ENCODE measurements at places on chromosomes 2 and 18.
A peak's percentile ranks its signal among the peaks of the same experiment; 100 is the strongest.

GRCh38 chr2:165825041-165825440 lies 31.0 kb upstream of the GALNT3 start:
- DNase-seq, result no peak

- no peak for DNase-seq
Measured at GRCh38 chr18:47403317-47403716, 151.9 kb upstream of the SKOR2 start.

DNA sequence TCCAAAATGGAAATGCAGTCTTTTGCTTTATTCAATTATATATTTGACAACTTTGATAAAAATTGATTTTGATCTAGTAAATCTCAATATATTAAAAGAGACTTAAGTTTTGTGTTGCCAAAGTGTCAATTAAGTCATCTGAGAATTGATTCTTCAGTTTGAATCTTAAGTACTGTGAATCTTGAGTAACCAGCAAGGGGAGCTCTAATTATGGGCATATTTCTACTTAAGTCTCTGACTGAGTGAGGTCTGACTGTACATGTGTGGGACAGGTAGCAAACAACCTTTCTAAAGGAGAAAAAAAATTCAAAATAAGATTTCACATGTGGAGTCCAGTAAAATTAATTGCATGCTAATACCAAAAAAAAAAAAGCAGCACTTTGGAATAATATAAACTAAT lies 503.7 kb upstream of the SLC8A1 start:
- no peak for DNase-seq

DNA sequence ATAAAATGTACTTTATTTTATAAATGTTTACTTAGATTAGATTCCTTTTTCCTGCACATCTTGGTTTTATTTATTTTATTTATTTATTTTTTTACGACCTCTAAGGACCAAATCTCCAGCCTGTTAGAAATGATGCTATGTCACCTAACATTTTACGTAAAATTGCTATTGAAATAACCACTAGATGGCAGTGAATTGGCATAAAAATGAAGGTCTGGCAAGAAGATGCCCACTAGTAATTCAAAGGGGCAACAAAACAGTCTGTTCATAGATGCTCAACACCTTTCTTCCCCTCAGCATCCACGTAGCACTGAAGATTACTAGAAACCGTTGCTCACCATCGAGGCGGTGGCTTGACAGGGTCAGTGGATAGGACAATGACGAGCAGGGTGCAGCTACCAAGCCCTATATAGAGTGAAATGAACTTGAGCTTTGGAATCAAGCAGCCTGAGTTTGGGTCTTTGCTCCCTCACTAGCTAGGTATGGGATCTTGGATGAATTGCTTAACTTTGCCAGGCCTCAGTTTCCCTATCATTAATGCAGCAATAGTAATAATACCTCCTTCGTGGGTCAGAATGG lies 128.7 kb upstream of the L3MBTL4 start:
- DNase-seq, result no peak

GRCh38 chr2:219369447-219369861 lies 18.3 kb downstream of the DNPEP start:
- no peak for DNase-seq

- DNase-seq, result peak; percentile 43
Measured at GRCh38 chr18:23131693-23132319, 3.5 kb upstream of the CABLES1 start.

GRCh38 chr18:63317556-63317946 lies 2.0 kb downstream of the BCL2 start:
- no peak for DNase-seq

GRCh38 chr18:11199477-11199876 lies 50.1 kb upstream of the PIEZO2 start:
- DNase-seq, result no peak

GRCh38 chr2:99171377-99172140 lies 9.3 kb downstream of the MITD1 start:
- DNase-seq, result no peak

DNA sequence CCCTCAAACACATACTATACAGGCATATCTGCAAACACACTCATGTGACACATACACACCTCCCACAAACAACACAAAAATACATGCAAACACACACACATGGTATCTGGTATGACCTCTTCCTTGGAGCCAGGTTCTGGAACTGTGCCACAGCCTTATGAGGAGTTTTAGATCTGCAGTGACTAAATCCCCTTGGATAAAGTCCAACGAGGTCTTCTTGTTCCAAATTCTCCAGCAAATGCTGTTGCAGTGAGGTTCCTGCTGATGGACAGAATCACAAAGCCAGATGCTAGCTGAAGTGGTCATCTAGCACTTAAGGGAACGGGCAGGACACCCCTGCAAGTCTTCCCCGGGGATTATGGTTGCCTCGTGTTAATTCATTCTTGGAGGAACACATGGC lies 54.5 kb upstream of the DAPL1 start:
- no peak for DNase-seq

DNA sequence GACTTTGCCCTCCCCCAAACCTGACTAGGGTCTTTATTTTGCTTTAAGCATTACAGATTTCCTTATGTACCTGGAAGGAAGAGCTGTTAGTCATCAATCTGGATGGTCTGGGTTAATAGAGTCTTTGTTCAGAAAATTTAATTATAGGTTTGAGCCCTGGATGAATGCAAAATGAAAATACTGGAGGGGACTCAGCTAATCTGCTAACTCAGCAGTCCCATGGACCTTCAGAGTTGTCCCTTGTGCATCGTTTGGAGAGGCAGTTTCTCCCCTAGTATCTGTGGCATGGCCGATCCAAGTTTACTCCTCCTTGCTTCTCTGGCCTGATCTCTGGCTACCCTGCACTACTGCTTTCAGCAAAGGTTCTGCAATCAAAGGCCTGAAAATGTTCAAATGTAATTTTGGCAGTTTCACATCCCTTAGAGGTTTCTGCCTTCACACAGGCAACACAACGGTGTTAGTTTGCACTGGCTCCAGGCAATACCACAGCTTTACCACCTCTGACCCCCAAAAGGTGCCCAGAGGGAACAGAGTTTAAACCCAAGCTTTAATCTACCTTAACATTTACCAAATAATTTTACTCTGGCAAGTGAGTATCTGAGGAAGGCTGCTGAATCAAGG lies 134.3 kb downstream of the THADA start:
- no peak for DNase-seq

DNA sequence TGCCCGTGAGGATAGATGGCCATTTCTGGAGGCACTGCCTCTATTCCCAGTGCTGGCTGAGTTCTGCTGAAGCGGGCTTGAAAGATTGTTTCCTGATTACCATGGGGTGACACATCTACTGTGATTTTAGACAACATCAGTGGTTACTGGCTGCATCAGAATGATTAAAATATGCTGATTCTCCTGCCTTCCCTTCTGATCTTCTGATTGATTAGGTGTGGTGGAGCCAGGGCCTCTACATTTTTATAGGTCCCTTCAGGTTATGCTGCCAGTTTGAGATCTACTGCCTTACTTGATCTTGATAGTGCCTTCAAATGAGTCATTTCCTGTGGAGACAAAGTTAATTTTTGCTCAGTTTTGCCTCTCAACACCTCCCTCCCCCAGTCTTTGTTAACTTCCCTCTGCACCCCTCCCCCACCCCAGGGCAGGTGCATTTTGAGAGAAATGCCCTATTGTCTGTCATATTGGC lies 31.6 kb upstream of the SNORC start:
- peak; percentile 8 for DNase-seq

DNA sequence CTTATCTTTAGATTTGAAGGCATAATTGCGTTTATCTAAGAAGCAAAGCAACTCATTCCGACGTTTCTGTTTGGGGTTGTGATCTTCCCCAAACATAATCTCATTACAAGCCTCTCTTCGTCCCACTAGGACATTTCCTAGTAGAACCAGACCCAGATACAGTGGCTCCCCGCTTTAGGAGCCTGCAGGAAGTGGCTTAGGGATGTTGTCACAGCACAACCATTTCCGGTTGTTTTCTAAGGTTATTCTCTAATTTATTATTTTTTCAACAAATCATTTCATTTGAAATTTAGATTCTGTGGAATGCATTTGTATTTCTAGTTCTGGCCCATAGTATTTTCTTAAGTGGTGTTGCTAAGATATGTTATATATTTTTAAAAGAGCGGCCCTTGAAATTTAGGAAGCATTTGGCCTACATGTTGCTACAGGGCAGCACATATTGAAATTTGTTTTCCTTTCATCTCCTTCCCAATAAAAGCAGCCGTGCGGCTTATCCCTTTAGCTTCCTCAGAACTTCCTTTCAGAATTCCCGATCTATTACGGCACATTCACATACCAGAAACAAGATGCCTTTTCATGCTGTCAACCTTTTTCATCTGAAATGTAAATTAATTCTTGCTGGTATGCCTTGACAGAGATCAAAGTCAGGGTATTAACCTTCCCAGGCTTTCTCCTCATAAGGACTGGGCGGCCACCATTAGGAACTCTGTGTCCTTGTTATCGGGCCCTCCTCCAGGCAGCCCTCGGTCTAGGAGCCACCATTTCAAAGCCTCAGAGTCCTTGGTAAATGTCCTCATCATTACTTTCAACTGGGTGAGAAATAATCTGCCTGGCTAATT lies 210.9 kb upstream of the SP5 start:
- no peak for DNase-seq

DNA sequence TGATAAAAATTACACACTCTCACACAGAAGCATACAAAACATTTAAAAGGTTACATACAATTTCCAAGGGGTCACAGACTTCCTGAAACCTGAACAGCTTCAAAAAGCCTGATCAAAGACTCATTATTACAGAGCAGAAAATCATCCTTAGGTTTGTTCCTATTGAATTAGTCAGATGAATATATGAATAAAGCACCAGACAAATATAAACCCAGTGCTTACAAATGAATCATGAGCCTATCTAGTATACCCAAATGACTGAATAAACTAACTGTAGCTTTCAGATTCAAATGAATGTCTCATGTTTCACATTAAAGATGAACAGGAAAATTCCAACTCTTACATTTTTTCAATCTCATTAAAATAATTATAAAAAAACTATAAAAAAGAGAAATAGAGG lies 550.3 kb downstream of the SUCLG1 start:
- no peak for DNase-seq

- no peak for DNase-seq
Measured at GRCh38 chr18:8262221-8262620, 347.0 kb upstream of the RAB12 start.

- DNase-seq, result no peak
Measured at GRCh38 chr18:50094221-50094773, 100.7 kb downstream of the MYO5B start.

GRCh38 chr18:60446821-60447220 lies 74.2 kb upstream of the MC4R start:
- DNase-seq, result no peak

DNA sequence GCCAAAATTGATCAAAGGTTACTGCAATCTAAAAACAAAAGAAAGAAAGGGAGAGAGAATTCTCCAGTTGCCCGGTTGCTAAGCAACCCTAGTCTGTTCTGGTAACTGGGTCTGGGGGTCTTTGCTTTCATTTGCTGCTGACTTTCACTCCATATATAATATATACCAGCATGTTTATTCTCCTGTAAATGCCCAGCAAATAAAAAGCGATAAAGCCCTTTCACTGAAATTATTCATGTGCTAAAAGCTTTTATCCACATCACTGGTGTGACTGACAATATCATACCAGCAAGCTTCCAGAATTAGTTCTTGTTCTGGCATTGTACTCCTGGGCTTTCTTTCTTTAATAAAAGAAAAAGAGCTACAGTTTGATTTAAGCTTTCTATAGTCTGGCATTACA lies 75.5 kb upstream of the ST8SIA3 start:
- no peak for DNase-seq

DNA sequence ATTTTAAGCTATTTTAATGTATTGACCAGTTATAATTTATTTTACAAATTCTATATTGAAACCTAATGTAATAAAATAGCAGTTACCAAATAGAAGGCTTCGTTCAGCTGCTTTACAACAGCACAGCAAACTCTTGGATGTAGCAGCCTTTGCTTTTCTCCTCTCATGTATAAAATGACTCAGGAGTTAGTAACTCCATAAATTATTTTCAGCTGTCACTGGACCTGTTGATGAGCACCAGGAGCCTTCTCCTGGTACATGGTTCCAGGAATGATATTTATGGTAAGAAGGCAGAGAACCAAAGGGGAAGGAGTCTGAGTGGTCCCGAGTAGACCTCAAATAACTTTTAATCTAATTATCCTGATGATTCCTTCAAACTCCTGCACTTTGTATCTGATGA lies 256.4 kb upstream of the NETO1 start:
- DNase-seq, result no peak

- DNase-seq, result no peak
Measured at GRCh38 chr2:240578110-240578450, 8.5 kb upstream of the CAPN10 start.

GRCh38 chr2:11160731-11161455 lies 5.6 kb downstream of the SLC66A3 start:
- no peak for DNase-seq

DNA sequence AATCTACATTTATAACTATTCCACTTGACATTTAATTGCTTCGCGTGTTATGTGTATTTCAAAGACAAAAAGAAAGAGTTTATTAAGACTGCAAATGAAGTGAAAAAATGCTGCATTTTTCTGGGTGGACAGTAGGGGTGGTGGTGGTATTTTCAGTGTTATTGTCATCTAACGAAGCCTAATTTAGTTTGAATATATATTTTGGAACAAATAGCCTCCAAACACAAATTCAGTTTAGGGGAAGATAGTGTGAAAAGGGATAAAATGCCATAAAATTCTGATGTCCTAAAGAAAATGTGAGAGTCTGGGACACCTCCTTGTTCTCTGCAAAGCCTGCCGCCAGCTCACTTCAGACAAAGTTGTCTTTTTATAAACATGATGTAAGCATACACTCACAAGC lies 425.1 kb downstream of the NRXN1 start:
- DNase-seq, result no peak

GRCh38 chr2:45605116-45605515 lies 6.0 kb downstream of the SRBD1 start:
- DNase-seq, result no peak

- no peak for DNase-seq
Measured at GRCh38 chr2:231795525-231796327, 9.5 kb downstream of the COPS7B start.

DNA sequence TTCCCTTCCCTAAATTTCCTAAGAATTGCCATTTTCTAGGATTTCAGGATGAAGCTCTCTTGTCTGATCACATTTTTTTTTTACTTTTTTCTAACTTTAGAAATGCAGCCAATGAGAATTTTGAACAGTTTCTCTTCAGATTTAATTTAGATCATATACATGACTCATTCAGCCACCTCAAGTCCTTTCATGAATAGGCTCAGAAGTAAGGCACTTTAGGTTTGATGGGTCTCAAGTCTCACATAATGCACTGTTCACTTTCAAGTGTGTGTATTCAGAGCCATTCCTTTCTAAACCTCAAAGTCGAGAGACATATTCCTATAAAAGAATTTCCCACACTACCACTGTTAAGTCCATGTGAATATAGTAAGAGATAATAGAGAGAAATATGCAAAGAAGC lies 614.1 kb upstream of the VRK2 start:
- no peak for DNase-seq

- DNase-seq, result no peak
Measured at GRCh38 chr2:108239786-108240185, at the start of gene SULT1C3. Gene SULT1C3, plus strand, starts transcription at chr2:108239968. Its CDS starts 7,227 bp downstream, at chr2:108247195.

- DNase-seq, result no peak
Measured at GRCh38 chr2:25341011-25341727, 556 bp downstream of the DNMT3A start.

GRCh38 chr18:65988386-65988785 lies 237.6 kb downstream of the CDH7 start:
- no peak for DNase-seq
